DMS79 treated with DMSO at 0.1 percent for 48 hours (cell line): ENCODE measurements at places on chromosomes 6 and 20.

- peak; percentile 35 for DNase-seq
These were observed 715.1 kb downstream of the PTPRT start for GRCh38 chr20:42474646-42475045.

DNA sequence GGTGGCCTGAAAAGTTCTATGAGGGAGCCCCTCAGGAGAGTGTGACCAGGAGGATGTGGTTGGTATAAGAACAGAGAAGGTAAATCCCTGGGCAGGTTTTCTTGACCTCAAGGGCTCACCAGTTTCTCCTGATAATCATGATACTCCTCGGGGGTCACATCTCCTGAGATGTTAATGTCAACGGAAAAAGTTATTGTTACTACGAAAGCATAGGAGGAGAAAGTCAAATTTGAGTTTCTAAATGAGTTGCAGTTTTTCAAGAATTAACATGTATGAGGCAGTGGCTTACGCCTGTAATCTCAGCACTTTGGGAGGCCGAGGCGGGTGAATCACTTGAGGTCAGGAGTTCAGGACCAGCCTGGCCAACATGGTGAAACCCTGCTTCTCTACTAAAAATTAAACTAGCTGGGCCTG lies 23.4 kb downstream of the MGME1 start:
- DNase-seq, result no peak

GRCh38 chr20:49661560-49662329 lies 51.9 kb downstream of the B4GALT5 start:
- DNase-seq, result peak; percentile 17

DNA sequence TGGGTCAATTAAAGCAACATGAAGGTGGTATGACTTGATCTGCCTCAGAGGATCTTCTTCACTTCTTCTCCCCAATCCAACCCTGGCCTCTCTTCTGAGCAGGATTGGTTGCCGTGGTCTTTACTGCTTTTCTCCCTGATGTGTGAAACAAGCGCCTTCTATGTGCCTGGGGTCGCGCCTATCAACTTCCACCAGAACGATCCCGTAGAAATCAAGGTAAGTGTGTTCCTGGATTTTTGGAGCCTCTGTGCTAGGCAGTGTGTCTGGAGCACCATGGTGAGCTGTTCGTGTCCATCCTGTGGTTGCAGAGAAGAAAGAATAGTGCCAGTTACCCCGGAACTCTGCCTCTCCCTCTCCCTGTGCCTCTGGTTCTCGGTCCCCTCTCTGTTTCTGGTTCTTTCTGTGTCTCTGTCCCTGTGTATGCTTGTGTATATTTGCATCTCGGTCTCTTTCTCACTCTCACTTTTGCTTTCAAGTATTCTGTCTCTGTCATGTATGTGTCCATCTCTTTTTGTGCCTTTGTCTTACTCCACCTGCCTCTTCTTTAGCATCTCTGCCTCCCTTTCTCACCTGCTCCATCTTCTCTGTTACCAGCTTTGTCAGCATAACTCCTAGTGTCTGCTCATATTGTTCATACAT lies 23.5 kb downstream of the TM9SF4 start:
- no peak for DNase-seq

- DNase-seq, result no peak
These were observed 33.0 kb downstream of the PRPH2 start for GRCh38 chr6:42689371-42689770.

DNA sequence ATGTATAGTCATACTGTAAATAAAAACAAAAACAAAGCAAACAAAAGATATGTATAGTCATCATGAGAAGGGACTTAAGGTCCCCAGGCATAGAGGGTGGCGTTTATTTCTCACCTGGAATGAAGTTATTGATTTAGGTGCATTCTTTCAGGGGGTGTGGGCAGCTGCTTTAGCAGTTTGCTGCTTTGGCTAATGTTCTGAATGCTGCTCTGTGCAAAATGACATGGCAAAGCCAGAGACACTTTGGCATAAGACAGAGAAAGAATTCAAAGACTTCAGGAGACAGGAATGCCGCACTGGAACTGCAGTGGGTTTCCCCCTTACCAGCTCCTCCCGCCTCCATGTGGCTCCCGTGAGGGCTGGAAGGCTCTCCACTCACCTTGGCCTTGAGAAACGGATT lies 36.4 kb upstream of the NELFCD start:
- DNase-seq, result no peak

DNA sequence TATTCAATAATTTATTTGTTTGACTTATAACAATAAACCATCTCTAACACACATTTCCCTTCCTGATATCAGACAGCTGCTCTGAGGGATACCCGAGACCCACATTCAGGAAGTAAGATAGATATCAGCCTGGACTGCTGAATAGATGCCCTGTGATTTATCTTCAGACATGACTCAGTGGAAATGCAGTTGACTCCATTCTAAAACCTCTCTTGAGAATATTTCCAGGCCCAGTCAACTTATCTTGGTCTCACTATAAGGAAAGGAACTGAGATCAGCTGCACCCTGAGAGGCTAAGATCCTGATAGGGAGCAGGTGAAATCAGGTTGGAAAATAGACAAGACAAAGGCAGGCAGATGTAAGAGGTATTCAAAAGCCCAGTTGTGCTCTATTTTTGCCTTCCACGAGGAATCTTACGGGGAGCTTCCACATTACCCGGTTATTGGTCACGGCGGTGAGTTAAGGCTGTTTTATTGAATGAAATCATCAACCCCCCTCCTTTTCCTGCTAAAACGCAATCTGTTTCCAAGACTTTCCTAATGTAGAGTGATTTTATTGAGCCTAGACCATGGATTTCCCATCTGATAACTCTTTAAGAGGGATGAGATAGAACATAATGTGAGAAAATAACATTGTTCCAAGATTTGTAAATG lies 25.5 kb downstream of the C6orf15 start:
- DNase-seq, result no peak

GRCh38 chr6:92495242-92495641 lies 924.1 kb downstream of the EPHA7 start:
- DNase-seq, result no peak

- no peak for DNase-seq
These were observed 112.1 kb downstream of the LY86 start for GRCh38 chr6:6700407-6701270.

- DNase-seq, result no peak
These were observed 51.0 kb downstream of the SLC9A8 start for GRCh38 chr20:49863666-49864065.
